ENCODE measurements at places on chromosomes 7 and 10.
A peak's percentile ranks its signal among the peaks of the same experiment; 100 is the strongest.

- DNase-seq, result no peak
These were observed at the start of gene TRIM24 for GRCh38 chr7:138460176-138460648. TRIM24 (plus strand) TSS chr7:138460259; CDS start chr7:138460549, 290 bp downstream.

DNA sequence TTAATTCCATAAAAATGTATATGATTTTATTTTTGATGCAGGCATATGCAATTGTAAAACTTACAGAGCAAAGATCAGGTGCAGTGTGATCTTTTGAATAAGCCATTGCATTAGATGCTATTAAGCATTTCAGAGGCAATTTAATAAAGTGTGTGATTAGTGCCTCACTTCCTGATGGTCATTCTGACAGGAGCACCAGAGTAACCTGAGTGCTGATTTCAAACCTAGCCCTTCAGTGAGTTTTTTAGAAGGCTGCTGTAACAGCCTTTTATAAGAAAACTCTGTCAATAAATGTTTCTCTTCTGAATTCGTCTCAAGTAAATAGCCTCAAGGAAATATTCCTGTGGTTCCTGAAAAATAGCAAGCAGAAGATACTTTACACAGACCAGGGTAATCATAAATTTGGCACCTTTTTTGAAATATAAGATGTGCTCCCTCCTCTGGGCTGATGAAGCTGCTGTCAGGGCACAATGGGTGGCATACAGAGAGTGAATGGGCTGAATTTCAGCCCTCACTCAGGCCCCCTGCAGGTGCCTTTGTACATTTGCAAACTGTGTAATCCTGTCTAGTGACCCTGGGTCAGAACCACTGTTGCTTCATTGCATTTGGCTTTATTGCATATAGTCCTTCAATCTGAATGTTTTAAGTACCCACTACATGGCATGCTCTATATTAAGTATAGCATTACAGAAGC is 193.7 kb upstream of the CSTF2T start:
- no peak for DNase-seq

- no peak for DNase-seq
These were observed 179.7 kb downstream of the CFTR start for GRCh38 chr7:117659531-117660011.

DNA sequence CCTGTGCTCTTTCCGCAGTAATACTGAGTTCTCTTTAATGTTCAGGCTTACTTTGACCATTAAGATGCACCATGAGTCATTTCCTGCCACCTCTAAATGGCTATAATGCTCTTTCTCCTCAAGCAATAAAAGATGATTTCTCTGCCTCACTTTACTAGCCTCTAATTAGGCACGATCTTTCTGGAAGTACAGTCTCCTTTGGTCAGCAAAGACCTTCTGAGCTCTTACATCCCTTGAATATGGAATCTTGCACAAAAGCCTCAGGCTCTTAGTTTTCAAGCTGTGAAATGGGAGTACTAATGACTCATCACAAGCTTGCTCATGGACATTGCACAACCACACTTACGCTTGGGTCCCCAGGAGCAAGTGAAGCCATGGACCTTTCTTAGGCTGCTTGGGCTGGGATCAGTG is 85.9 kb downstream of the FRMD4A start:
- DNase-seq, result no peak

DNA sequence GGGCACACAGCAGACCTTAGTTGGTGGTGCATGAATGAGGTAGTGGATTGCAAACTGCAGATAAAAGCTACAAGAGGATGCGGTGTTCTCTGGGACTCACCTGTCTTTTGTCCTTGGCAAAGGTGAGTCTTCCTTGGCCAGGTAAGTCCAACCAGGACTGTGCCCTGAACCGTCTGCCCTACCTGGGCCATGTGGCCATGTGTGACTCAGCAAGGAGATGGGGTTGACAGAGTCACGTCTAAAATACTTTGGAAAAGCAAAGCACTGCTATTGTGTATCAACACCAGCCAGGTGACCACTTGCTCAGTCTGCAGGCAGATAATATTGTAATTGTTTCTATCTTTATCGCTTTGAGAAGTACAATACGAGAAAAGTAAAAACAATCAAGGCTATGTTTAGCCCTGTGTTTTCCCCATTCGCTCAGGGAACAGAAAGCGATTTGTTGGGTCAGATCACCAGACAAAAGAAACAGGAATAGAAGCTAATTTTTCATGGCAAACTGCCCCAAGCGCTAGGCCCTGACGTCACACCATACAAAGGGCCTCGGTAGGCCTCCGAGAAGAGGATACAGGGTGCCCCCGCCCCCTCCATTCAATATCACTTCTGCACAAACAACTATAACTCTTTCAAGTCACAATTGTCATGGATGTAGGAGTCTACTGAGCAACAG is 57.3 kb downstream of the FAM53B start:
- no peak for DNase-seq

- DNase-seq, result no peak
These were observed 321.8 kb downstream of the ZNF248 start for GRCh38 chr10:37535459-37536246.

DNA sequence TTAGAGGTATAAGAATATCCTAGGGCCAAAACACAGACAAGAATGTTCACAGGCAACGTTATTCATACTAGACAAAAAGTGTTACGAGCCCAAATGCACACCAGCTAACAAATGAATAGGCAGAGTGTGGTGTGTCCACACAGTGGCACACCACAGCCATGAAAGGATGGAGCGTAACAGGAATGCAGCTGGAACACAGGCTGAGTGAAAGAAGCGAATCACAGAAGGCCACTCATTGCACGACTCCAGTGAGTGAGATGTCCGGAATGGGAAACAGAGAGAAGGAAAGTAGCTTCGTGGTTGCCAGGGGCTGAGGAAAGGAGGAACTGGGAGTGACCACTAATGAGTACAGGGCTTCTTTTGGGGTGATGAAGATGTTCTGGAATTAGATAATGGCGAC is 198.8 kb downstream of the TNS3 start:
- DNase-seq, result no peak

- DNase-seq, result no peak
These were observed 96.6 kb downstream of the RGS10 start for GRCh38 chr10:119445935-119446317.

DNA sequence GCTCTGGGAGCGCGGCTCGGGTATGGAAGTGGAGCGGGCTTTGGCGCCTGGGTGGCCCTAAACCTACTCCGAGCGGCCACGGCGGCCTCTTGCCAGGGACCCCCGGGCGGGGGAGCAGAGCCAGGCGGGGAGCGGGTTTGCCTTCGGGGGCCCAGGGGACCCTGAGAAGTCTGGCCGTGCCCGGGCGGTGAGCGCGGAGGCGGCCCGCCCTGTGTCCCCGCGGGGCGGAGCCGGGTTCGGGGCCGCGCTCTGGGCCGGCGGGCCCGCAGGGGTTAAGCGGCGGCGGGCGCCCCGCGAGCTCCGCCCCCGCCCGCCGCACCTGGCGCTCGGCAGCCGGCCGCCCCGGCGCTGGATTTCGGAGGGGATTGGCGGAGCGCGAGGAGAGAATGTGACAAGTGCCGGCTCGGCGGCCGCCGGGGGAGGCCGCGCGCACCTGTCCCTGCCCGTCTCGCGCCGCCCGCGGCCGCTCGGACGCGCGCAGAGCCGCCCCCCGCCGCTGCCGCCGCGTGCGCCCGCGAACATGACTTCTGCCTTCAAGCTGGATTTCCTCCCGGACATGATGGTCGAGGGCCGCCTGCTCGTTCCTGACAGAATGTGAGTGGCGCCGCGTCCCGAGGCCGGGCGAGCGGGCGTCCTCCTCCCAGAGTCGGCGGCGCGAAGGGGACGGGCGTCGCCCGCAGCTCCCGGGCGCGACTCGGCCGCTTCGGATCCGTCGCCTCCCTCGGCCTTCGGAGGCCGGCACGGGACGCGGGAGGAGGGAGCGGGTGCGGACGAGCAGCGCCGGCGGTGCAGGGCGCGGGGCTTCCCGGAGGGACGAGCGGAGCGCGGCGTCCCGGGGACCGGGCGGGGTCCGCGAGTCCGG is at the start of gene CELF2:
TSS of gene CELF2 (plus strand) at position 303 of the 862 bp plus-strand sequence. CDS start at position 521, 218 bp downstream.
- DNase-seq, result peak; percentile 22

DNA sequence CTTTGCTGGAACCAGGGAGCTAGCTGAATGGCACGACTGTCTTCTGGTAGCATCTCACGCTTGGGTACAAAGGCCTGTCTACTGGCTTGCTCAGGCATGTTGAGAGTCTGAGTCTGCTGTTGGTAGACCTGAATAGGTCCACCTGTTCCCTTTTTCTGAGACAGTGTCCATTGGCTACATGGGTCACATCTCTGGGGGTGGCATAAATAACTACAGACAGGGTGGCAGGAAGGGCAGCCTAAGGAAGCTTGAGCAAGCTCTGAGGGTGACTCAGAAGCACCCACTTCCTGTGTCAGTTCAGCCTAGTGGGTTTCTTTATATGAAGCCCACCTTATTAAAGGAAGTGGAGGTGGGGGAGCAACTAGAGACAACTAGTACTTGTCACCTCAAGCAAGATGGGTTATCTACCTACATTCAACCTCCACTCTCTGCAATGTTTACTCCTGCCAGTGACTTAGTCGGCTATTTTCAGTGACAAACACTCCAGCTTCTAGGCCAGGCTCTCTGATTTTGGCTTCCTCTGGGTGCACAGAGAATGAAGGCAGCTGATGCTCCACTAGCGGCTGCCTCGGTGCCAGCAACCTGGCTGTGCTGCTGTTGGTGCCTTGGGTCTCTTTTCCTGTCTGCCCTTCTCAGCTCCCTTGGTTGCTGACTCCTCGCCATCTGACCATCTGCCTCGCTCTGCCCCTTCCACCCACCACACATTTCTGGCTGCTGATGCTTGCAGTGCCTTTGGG is 5.7 kb upstream of the ZYX start:
- DNase-seq, result no peak

- DNase-seq, result no peak
These were observed 272.5 kb downstream of the TFEC start for GRCh38 chr7:115758025-115758424.

- no peak for DNase-seq
These were observed 380.3 kb upstream of the SEMA3C start for GRCh38 chr7:81298951-81299666.

DNA sequence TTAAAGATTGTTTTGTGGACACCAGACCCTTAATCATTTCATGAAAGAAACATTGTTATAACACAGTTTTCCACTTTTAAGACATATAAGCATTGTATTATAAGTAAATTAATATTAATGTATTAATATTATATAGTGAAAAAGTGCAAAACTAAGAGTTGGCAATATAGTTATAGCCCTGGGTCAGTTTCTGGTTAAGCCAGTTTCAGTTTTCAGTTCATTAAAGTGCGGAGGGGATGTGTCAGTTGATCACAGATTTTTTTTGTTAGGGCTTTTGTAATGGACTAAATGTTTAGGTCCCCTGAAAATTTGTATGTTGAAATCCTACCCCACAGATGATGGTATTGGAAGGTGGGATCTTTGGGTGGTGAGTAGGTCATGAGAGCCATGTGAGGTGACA is 45.7 kb upstream of the GPR37 start:
- DNase-seq, result no peak

GRCh38 chr10:96287392-96288105 is 16.2 kb upstream of the BLNK start:
- no peak for DNase-seq

- no peak for DNase-seq
These were observed 27.8 kb downstream of the STN1 start for GRCh38 chr10:103890194-103890658.

- no peak for DNase-seq
These were observed 161.4 kb downstream of the CCDC3 start for GRCh38 chr10:12839941-12840611.

- DNase-seq, result no peak
These were observed 34.0 kb downstream of the FAM20C start for GRCh38 chr7:226281-226895.

- DNase-seq, result no peak
These were observed 298.3 kb upstream of the FZD8 start for GRCh38 chr10:35940141-35941041.

- no peak for DNase-seq
These were observed 28.8 kb upstream of the DOCK1 start for GRCh38 chr10:126876456-126876855.

- DNase-seq, result no peak
These were observed 1136.8 kb upstream of the AUTS2 start for GRCh38 chr7:68461430-68461829.

GRCh38 chr10:87531908-87532622 is 27.4 kb downstream of the MINPP1 start:
- no peak for DNase-seq

GRCh38 chr7:99004216-99004615 is 125.9 kb downstream of the TRRAP start:
- DNase-seq, result no peak

- no peak for DNase-seq
These were observed 187.9 kb upstream of the KMT2E start for GRCh38 chr7:104826135-104826534.

DNA sequence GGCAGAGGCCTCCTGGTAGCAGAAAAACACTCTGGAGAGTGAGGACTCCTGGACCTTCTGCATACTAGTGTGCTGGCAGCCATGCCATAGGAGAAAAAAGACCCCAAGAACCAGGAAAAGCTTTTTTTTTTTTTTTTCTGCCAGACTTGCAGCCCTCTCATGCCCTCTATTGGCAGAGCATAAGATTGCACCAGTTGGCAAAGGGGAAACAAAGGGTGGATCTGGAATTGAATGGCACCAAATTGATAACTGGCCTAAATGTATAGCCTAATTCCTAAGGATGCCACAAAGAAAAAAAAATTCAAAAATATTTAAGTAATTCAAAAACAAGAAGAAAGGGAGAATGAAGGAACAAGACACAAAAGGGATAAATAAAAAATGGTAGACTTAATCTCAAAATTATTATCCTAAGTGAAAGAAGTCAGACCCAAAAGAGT is 112.5 kb upstream of the GHITM start:
- DNase-seq, result no peak

- no peak for DNase-seq
These were observed 10.4 kb upstream of the FGFR2 start for GRCh38 chr10:121608469-121609190.

- no peak for DNase-seq
These were observed 713 bp downstream of the IMMP2L start for GRCh38 chr7:111561654-111561903.

GRCh38 chr10:102783568-102783967 is 39.8 kb downstream of the WBP1L start:
- DNase-seq, result no peak

- DNase-seq, result no peak
These were observed 507.7 kb downstream of the HTR7 start for GRCh38 chr10:90350122-90350521.

DNA sequence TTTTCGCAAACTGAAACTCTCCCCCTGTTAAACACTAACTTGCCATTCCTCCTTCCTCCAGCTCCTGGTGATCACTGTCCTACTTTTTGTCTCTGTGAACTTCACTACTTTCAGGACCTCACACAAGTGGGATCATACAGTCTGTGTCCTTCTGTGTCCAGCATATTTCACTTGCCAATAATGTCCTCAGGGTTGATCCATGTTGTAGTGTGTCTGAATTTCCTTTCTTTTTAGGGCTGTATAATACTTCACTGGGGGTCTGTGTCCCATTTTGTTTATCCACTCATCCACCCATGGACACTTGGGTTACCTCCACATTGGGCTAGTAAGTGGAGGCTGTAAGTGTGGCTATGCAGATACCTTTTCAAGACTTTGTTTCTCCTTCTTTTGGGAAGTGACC is 42.7 kb upstream of the GJD4 start:
- no peak for DNase-seq

GRCh38 chr10:1454428-1454827 is 282.9 kb downstream of the ADARB2 start:
- no peak for DNase-seq
